CD4-positive, alpha-beta T cell treated with Interleukin-21 for 1 hour (primary cell): ENCODE measurements at places on chromosomes 13 and 19.
A peak's percentile ranks its signal among the peaks of the same experiment; 100 is the strongest.

- DNase-seq, result no peak
These were observed 224.0 kb downstream of the COG6 start for GRCh38 chr13:39879286-39880035.

DNA sequence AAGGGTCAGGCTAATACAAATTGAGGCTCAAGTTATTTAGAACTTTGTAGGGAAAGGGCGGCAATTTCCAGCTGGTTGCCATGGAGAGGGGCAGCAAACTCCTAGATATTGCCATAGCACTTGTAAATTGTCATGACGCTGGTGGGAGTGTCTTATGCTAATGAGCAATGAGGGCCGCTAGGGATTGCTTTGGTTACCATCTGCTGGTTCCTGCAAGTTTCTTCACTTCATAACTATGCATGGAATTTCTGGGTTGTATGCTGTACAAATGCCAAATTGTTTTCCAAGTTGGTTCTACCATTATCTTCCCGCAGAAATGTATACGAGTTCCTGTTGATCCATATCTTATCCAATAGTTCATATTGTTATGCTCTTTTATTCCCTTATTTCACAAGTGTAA lies 1339.4 kb downstream of the EFNB2 start:
- DNase-seq, result no peak

DNA sequence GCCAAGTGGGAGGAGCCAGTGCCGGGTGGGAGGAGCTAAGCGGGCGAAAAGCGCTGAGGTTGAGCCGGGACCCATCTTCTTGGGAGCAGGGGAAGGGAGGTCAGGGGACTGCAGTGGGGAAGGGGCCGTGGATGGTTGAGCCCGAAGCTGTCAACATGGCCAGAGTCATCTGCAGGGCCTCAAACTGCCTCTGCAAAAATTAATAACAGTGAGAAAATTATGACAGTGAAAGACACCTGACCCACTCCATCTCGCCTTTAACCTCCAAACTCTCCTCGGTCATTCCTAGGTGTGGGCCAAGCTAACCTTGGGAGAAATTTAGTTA lies 30.1 kb downstream of the ZNF557 start:
- no peak for DNase-seq

DNA sequence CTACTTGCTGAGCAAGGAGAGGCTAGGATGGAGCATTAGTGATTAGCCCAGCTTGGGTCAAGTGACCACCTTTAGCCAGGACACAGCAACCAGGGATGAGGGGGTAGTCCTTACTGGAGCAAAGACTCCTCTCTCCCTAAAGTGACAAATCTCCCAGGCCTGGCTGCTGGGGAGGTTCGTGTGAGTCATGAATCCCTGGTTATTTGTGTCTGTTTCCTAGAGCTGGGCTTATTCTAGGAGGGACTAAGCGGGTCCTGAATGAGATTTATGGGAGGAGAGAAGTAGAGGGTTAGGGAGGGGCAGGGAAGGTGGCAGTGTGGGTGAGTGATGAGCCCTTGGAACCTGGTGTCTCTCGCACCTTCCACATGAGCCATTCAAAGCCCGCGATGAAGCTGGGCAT lies 487.3 kb downstream of the TSHZ3 start:
- DNase-seq, result no peak

DNA sequence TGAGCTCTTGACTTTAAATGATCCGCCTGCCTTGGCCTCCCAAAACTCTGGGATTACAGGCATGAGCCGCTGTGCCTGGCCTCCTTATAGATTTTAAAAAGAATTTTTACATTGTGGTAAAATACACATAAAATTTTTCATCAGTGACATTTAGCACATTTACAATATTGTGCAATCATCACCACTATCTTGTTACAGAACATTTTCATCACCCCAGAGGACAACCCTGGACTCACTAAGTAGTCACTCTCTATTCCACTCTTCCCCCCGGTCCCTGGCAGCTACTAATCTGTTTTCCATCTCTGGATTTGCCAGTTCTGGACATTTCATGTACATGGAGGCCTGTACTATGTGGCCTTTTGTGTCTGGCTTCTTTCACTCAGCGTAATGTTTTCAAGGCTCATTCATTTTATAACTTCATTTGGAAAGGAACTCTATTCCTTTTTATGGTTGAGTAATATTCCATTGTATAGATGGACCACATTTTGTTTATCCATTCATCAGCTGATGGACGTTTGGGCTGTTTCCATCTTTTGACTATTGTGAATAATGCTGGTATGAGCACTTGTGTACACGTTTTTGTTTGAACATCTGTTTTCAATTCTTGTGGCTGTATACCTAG lies 19.9 kb downstream of the MEGF8 start:
- DNase-seq, result no peak

DNA sequence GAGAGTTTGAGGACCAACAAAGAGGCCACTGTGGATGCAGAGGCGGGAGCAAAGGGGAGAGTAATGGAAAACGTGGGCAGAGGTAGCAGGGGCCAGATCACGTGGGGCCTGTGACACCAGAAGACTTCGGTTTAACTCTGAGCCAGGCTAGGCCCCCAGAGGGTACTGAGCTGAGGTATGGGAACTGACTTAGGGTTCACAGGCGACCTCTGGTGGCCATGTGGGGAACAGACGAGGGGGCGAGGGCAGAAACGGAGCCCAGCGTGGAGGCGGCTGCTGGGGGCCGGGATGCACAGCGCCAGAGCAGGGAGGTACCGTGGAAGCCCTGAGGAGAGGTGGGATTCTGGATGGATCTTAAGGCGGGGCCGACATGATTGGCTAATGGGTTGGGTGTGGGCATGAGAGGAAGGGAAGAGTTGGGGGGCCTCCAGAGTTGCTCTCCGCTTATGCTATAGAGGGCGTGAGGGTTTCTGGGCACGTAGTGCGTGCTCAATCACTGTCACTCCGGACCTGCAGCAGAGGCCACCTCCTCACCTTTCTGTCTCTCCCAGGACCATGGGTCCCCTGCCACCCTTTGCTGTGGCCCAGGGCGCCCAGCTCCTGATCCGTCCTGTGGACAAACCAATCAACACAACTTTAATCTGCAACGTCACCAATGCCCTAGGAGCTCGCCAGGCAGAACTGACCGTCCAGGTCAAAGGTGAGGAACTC lies 13.7 kb downstream of the PVR start:
- DNase-seq, result peak; percentile 58

GRCh38 chr13:108360139-108360538 lies 90.6 kb downstream of the TNFSF13B start:
- DNase-seq, result no peak

- DNase-seq, result no peak
These were observed 63.1 kb downstream of the ATP11A start for GRCh38 chr13:112752711-112753541.

DNA sequence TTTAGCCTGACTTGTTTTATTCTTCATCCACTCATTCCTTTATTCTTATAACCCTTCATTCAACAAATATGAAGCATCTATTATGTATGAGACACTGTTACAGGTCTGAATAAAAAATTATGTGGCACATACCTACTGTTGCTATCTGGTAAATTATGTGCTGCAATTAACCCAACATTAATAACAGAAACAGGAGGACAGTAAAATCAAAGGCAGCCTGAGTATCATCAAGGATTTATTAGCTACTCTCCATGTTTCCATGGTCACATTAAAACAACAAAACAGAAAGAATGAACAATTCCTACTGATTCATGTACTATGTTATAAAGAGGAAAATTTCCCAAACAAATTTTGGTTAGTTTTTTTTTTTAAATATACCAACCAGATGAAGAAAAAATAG lies 43.9 kb downstream of the RAP2A start:
- no peak for DNase-seq

GRCh38 chr13:113297370-113298042 lies 467 bp downstream of the LAMP1 start:
- DNase-seq, result peak; percentile 74
